ENCODE measurements at places on chromosomes 16 and 17. TPM values are rescaled to one million over a fixed set of nuclear protein-coding genes. Genes with fewer than 3 reads are reported as not detected.

- DNase-seq, result no peak
- peaks cover 22% of the 10 kb centered on the region for H3K4me1 ChIP-seq
- H3K27me3 ChIP-seq, result no peaks in the 10 kb centered on the region
- H3K27ac ChIP-seq, result no peak overlapping the region
- no peak overlapping the region for H3K4me3 ChIP-seq
Observed at GRCh38 chr17:28407130-28407973, 1.3 kb upstream of the SLC46A1 start.

- DNase-seq, result no peak
- no peaks in the 10 kb centered on the region for H3K27me3 ChIP-seq
- no peaks in the 10 kb centered on the region for H3K36me3 ChIP-seq
Observed at GRCh38 chr16:59067205-59067604, 333.1 kb upstream of the GOT2 start.

- H3K36me3 ChIP-seq, result no peaks in the 10 kb centered on the region
- H3K27ac ChIP-seq, result no peak overlapping the region
- no peaks in the 10 kb centered on the region for H3K4me1 ChIP-seq
- H3K4me3 ChIP-seq, result no peak overlapping the region
- no peak for DNase-seq
Observed at GRCh38 chr16:24170407-24170806, 85.7 kb upstream of the CACNG3 start.

DNA sequence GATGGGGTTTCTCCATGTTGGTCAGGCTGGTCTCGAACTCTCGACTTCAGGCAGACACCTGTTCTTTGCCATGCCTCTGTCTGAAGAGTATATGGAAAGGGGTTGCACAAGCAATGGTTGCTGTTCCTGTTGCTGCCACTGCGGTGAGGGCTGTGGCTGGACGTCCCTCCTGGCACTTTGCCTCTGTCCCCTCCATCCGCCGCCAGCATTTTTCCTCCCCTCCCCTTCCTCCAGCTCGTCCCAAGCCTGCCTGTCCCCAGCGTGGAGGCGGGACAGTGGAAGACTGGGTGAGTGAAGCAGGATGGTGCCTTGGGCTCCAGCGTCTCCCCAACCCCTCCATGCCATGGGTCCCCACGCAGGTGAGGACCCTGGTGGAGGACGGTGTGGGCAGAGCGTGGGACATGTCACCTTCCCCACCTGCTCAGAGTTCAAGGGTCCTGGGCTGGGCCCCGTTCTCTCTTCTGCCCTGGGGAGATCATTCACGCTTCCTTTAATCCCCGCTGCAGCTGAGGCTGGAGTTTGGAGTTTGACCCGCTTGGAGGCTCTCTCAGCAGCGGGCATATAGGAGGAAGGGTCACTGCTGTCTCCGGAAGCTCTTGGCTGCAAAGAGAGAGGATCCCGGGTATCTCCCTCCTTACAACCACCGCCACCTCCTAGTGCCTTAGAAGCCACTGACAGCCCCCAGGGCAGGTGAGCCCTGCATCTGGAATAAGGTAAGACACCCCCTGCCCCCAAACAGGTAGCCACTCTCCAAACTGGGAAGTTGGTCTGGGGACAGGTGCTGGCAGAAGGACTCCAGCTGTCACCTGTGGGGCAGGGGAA is at the start of gene SLC5A11:
Gene SLC5A11, plus strand, starts transcription at position 238 of the 822 bp plus-strand sequence. CDS start 12,681 bp downstream, outside the sequence.
- no peaks in the 10 kb centered on the region for H3K27me3 ChIP-seq
- no peak within 1 kb of the TSS for H3K4me3 ChIP-seq
- H3K4me1 ChIP-seq, result no peaks in the 10 kb centered on the region

Gene COX6A2
- total RNA-seq, result not detected

DNA sequence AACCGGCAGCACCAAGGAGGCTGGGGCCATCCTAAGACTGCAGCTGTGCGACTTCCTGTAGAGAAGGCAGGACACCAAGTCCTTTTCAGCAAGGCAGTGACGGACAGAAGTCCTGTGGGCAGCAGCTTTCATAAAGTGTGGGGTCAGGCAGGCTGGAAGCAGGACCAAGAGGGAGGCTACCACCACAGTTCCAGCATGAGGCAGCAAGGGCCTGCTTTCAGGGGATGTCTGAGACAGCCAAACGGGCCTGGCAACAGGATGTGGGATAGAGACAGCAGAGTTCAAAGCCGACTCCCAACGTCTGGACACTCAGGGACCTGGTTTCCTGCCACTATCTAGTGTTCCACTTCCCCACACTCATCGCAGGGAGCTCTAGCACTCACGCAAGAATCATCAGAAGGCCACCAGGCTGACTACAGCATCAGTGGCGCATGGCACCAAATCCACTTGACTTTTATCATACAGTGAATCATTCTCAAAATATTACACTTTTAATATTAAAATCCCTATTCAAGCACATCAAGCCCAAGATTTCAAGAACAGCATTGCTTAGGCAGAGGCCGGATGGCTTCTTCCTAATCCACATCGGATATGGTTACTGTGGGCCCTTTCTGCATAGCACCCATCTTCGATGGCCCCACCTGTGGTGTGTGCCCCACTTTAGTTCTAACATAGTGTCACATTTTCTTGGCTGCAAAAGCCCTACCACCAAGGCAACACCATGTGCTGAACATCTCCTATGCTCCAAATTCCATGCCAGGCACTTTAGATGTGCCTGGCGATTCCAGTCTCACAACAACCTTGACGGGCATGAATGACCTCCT is 5.2 kb downstream of the USP7 start:
- no peaks in the 10 kb centered on the region for H3K36me3 ChIP-seq
- no peak overlapping the region for H3K27ac ChIP-seq
- H3K27me3 ChIP-seq, result no peaks in the 10 kb centered on the region
- no peak overlapping the region for H3K4me3 ChIP-seq
- peaks cover 68% of the 10 kb centered on the region for H3K4me1 ChIP-seq

GRCh38 chr17:45311760-45312476 is 4.9 kb downstream of the MAP3K14 start:
- no peak overlapping the region for H3K4me3 ChIP-seq
- H3K4me1 ChIP-seq, result peaks cover 86% of the 10 kb centered on the region
- H3K27me3 ChIP-seq, result no peaks in the 10 kb centered on the region
- H3K36me3 ChIP-seq, result no peaks in the 10 kb centered on the region

- peak overlapping the region; percentile 98 for H3K27ac ChIP-seq
- peak; percentile 58 for DNase-seq
- no peaks in the 10 kb centered on the region for H3K27me3 ChIP-seq
- no peak overlapping the region for H3K4me3 ChIP-seq
- H3K36me3 ChIP-seq, result no peaks in the 10 kb centered on the region
Observed at GRCh38 chr17:31494259-31495021, 103.0 kb downstream of the RAB11FIP4 start.

- DNase-seq, result peak; percentile 87
- peaks cover 33% of the 10 kb centered on the region for H3K4me1 ChIP-seq
- H3K27ac ChIP-seq, result peak within 1 kb of the TSS; percentile 43
- H3K4me3 ChIP-seq, result peak within 1 kb of the TSS; percentile 38
Observed at GRCh38 chr17:38674749-38675615, at the start of gene EPOP. EPOP (minus strand) TSS chr17:38674957; CDS start chr17:38674495, 462 bp downstream.

Gene HEATR3
- 17.4 TPM for total RNA-seq

Gene ZDHHC1
- 13.0 TPM for total RNA-seq

DNA sequence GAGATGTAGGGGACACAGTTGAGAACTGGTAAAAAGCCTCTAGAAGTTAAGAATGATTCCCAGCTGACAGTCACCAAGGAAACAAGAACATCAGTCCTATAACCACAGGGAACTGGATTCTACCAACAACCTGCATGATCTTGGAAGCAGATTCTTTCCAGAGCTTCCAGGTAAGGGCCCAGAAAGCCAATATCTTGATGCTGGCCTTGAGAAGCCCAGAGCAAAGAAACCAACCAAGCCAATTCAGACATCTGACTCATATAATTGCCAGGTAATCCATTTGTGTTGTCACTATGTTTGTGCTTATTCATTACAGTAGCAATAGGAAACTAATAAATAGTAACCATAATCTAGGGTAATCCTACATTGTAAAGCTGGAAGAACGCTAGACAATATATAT is 81.6 kb downstream of the CACNG1 start:
- H3K4me3 ChIP-seq, result no peak overlapping the region
- no peaks in the 10 kb centered on the region for H3K27me3 ChIP-seq
- H3K4me1 ChIP-seq, result peaks cover 28% of the 10 kb centered on the region
- H3K27ac ChIP-seq, result peak overlapping the region; percentile 65
- DNase-seq, result peak; percentile 36
- no peaks in the 10 kb centered on the region for H3K36me3 ChIP-seq

Gene PPP1R27
- not detected for total RNA-seq

GRCh38 chr17:74201250-74201649 is 2.2 kb upstream of the RPL38 start:
- DNase-seq, result peak; percentile 53
- H3K27ac ChIP-seq, result no peak overlapping the region
- no peak overlapping the region for H3K4me3 ChIP-seq
- H3K4me1 ChIP-seq, result peaks cover 26% of the 10 kb centered on the region
- peaks cover 5% of the 10 kb centered on the region for H3K27me3 ChIP-seq

GRCh38 chr17:81173052-81173761 is 7.2 kb upstream of the AATK start:
- H3K4me3 ChIP-seq, result no peak overlapping the region
- H3K4me1 ChIP-seq, result no peaks in the 10 kb centered on the region
- no peaks in the 10 kb centered on the region for H3K36me3 ChIP-seq
- H3K27me3 ChIP-seq, result no peaks in the 10 kb centered on the region

DNA sequence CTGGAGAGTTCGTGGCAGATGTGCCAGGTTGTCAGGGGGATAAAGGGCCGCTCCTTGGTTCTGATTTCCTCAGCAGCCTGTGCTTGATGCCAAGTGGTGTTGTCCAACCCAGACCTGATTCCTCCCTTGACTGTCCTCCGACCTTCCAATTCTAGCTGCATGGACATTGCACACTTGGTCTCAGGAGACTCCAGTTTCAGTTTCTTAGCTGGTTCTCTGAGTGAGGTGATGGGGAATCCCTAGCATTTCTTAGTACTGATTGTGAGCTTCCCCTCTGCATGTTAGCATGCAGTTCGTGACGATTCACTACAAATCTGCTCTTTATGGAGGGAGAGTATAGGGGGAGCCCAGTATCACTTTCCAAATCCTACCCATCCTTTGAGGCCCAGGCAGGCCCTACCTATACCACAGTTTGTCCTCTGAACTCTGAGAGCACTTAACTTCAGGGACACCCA is 12.4 kb upstream of the CCR7 start:
- H3K4me3 ChIP-seq, result no peak overlapping the region
- no peaks in the 10 kb centered on the region for H3K4me1 ChIP-seq
- no peaks in the 10 kb centered on the region for H3K36me3 ChIP-seq
- no peaks in the 10 kb centered on the region for H3K27me3 ChIP-seq
- no peak for DNase-seq
- H3K27ac ChIP-seq, result no peak overlapping the region

- H3K27me3 ChIP-seq, result no peaks in the 10 kb centered on the region
- no peak for DNase-seq
- no peak within 1 kb of the TSS for H3K27ac ChIP-seq
- H3K4me3 ChIP-seq, result no peak within 1 kb of the TSS
Observed at GRCh38 chr17:7355053-7355452, at the start of gene TMEM95. TMEM95 (plus strand) TSS chr17:7355156; CDS start chr17:7355205, 49 bp downstream.

Gene ACSF3
- total RNA-seq, result 48.8 TPM

Gene NBR1
- total RNA-seq, result 16.2 TPM

- no peaks in the 10 kb centered on the region for H3K27me3 ChIP-seq
- H3K4me1 ChIP-seq, result no peaks in the 10 kb centered on the region
- H3K27ac ChIP-seq, result no peak overlapping the region
- DNase-seq, result no peak
Observed at GRCh38 chr17:28788100-28788499, 44.3 kb downstream of the TRAF4 start.

Gene ATP2C2
- 18.1 TPM for total RNA-seq

DNA sequence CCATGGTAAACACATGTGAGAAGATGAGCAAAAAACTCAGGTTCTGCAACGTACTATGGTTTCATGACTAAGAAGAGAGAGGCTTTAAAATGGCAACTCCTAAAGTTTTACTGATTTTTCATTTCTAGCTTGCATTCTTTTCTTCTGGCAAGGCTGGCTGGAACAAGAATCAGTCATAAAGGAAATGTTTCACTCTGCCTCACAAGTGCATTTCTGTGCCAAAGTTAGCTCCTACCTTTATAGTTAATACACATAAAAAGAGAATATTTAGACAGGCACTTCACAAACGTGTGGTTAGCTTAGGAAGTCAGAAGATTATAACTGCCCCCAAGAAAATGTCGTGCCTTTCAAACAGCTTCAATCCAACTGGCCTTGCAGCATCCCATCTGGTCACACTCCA is 417.1 kb upstream of the CDH11 start:
- no peak for DNase-seq
- no peak overlapping the region for H3K27ac ChIP-seq

GRCh38 chr17:59723041-59723440 is 15.6 kb downstream of the VMP1 start:
- H3K27me3 ChIP-seq, result no peaks in the 10 kb centered on the region
- peaks cover 33% of the 10 kb centered on the region for H3K4me1 ChIP-seq
- H3K4me3 ChIP-seq, result no peak overlapping the region
- DNase-seq, result no peak
- no peak overlapping the region for H3K27ac ChIP-seq

DNA sequence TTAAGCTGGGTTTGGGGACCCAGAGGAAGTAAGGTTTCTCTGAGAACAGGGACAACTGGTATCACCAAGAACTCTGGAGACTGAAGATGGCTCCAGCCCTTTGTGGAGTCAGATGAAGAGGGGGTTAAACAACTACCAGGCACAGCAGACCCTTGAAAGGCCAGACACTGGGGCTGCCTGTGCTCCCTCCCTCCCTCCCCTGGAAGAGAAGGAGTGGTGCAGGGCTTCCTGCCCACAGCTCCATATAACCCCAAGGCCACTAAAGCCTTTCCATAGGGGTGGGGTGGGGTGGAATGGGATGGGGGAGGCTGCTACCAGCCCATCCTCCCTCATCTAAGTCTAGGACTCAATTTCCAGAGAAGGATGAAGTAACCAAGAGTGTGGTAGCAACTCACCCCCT is 66.7 kb downstream of the CCDC182 start:
- no peak overlapping the region for H3K27ac ChIP-seq
- no peaks in the 10 kb centered on the region for H3K27me3 ChIP-seq
- H3K4me1 ChIP-seq, result no peaks in the 10 kb centered on the region
- no peaks in the 10 kb centered on the region for H3K36me3 ChIP-seq
- DNase-seq, result no peak

DNA sequence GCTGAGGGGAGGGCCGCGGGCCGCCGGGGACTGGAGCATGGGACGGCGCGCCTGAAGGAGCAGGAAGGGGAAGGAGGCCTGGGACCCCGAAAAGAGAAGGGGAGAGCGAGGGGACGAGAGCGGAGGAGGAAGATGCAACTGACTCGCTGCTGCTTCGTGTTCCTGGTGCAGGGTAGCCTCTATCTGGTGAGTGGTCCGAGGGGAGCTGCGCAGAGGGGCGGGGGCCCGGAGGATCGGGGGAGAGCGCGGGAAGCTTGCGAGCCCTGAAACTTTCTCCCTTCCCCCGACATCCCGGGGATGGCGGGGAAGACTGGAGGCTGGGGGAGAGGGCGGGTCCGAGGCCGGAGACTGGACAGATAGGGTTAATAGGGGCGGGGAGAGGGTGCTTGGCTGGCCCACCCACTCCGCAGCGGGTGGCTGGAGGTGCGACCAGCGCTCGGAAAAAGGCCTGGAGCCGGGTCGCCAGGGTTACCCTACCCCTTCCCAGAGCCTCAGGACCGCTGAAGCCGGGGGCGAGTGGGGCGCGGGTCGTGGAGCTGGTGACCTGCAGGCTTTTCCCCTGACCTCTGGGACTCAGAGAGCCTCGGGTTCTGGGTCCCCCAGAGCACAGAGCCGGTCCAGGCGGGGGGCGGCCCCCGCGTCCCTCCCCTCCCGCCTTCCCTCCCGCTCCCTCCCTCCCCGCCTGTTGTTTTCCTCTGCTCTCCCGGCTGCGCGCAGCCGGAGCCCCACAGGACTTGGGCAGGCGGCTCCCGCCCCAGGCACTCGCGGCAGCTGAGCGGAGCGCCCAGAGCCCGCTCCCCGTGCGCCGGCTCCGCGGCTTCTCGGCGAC is 631 bp downstream of the NXPH3 start:
- no peak overlapping the region for H3K27ac ChIP-seq
- H3K36me3 ChIP-seq, result no peaks in the 10 kb centered on the region
- H3K4me1 ChIP-seq, result peaks cover 21% of the 10 kb centered on the region
- H3K4me3 ChIP-seq, result peak overlapping the region; percentile 29
